ENCODE measurements at places on chromosomes 16 and 17.

DNA sequence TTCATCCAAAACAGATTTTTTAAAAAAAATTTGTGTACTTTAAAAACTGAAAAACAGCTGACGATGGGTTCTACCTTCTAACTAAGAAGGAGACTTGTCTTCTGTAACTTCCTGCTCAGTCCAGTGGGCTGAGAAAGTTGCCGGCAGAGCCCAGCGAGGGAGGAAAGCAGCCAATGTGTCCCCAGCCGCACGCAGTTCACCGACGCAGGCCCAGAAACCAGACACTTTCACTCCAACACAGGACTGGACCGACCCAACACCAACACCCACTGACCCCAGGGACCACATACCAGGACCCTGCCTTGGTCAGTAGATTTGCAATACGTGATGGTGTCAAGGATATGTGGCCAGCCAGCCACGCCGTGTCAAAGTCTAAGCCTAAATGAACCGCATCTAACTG lies 25.6 kb downstream of the TRAP1 start:
- no peak for DNase-seq

DNA sequence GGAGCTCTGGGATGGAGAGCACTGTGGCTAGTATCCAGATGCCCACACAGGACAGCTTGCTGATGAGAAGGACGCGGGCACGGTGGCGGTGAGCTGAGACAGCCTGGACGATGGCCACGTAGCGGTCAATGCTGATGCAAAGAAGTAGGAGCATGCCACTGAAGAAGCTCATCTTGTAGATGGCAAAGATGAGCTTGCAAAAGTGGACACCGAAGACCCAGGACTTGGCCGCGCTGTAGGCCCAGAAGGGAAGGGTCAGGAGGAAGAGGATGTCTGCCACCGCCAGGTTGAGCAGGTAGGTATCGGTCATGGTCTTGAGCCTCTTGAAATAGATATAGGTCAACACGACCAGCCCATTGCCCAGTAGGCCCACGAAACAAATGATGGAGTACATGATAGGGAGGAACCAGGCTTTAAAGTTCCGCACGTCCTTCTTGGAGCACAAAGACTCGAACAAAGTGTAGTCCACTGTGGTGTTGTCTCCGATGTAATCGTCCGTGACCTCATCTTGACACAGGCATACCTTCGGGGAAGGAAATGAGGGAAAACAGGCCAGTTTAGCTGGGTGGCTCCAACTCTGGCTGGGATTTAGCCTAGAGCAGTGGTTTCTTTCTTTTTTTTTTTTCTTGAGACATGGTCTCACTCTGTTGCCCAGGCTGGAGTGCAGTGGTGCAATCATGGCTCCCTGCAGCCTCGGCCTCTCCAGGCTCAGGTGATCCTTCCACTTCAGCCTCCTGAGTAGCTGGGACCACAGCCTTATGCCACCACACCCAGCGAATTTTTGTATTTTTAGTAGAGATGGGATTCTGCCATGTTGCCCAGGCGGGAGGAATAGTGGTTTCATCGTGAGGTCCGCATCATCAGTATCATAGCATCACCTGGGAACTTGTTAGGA lies 9.7 kb downstream of the CCR7 start:
- no peak for DNase-seq

DNA sequence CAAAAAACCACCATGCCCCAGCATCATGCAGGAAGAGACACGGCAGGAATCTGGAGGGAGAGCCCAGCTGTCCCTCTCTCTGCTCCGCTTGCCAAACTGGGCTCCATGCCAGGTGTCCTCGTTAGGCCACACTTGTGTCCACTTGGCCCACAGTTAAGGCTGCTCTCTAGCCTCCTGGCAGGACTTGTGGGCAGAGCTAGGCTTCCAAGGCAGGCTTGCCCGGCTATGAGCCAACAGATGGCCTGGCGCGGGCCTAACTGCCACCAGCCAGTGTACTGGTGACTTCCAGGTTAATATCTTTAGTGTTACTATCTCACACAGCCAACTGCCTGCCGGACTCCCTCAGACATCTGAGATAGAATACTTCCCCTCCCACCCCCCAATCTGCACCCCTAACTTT lies 10.6 kb downstream of the ATP6V0D1 start:
- DNase-seq, result no peak

- no peak for DNase-seq
These were observed 8.7 kb downstream of the CD300LB start for GRCh38 chr17:74522381-74523105.

GRCh38 chr17:44776628-44777393 lies 18.0 kb downstream of the ADAM11 start:
- no peak for DNase-seq

DNA sequence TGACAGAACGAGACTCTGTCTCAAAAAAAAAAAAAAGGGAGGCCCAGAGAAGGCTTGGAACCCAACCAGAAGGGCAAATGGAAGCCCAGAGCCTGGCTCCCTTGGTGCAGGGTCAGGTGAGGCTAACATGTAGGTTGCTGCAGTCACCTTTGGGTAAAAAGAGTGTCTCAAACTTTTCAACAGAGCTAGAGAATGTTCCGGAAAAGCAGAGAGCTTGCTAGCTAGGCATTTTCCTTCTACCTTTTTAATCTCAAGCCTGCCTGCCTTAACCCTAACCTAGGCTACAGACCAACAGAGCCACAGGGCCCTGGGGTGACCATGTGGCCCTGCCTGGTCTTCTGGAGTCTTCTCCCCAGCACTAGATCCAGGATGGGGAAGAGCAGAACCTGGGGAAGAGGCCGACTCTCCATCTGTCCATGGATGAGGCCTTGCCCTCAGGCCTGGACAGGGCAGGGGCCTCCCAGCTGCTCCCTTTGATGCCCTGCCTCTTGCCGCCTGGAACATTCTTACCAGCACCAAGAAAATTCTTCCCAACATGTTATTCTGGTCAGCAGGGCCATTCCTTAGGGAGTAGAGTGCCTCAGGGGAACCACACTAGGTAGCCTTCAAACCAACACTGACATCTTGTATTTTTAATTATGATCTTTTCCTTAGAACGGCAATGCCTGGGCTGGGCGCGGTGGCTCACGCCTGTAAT lies 30.1 kb downstream of the SLC43A2 start:
- DNase-seq, result no peak

DNA sequence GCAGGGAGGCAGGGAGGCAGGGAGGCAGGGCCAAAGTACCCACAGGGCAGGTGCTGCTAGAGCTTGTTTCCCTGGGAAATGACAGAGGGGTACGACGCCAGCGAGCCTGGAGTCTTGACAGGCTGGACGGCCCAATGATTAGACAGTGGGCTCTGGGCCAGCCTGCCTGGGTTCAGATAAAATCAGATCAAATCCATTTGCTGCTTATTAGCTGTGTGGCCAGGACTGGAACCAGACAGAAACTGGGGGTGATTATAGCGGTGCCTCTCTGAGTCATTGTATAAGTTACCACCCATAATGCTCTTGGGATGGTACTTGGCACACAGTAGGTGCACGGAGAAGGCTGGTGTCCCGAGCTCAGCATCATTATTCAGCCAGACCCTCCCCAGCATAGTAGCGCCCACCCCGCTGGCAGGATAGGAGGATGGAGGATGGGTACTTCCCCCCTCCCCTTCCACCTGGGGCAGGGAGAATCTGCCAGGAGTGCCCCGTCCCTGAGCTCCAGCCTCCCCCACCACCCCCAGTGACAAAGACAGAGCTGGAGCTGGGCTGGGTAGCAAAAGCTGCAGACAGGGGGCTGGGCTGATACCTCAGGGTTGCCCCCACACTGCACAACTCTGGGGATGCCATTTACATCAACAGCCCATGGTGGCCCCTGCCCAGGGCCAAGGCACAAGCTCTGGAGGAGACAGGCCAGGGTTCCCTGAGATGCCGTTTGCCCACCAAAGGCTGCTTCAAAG lies 77.6 kb upstream of the TNRC6C start:
- no peak for DNase-seq
